ENCODE measurements at places on chromosomes 16 and 17. TPM values are rescaled to one million over a fixed set of nuclear protein-coding genes. Genes with fewer than 3 reads are reported as not detected.

The PPP1R27 gene
- not detected for total RNA-seq

The KRTAP16-1 gene
- not detected for total RNA-seq

The TBX21 gene
- total RNA-seq, result not detected

The GPR139 gene
- not detected for total RNA-seq

The AOC2 gene
- total RNA-seq, result 0.34 TPM
